Effector CD4-positive, alpha-beta T cell (primary cell): ENCODE measurements at places on chromosomes 11 and 22.
A peak's percentile ranks its signal among the peaks of the same experiment; 100 is the strongest.

- DNase-seq = no peak
These were observed 11.7 kb upstream of the UCP3 start for GRCh38 chr11:74020539-74020938.

DNA sequence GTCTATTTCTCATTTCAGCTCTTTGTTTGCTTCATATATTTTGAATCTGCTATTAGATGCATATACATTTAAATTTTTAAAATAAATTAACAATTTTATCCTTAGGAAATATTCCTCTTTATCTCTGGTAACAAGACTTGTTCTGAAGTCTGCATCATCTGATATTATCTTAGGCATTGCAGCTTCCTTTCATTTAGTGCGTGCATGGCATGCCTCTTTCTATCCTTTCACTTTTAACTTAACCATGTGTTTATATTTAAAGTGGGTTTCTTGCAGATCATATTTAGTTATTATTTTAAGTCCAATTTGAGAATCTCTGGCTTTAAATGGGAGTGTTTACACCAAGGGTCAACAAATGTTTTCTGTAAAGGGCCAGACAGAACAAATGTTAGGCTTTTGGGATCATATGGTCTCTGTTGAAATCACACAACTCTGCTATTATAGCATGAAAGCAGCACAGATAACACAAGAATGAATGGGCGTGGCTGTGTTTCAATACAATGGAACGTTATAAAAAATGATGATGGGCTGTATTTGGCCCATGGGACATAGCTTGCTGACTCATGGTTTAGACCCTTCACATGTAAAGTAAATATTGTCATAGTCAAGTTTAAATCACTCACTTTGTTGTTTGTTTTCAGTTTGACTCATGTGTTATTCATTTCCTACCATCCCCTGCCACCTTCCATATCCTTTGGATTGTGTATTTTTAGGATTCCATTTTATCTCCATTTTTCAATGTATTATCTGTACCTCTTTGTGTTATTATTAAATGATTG lies 83.9 kb upstream of the SNX19 start:
- DNase-seq = no peak

- no peak for DNase-seq
These were observed 8.4 kb downstream of the TSPAN32 start for GRCh38 chr11:2310073-2310785.

- DNase-seq = no peak
These were observed 92.0 kb upstream of the KCNQ1OT1 start for GRCh38 chr11:2791521-2792380.

- no peak for DNase-seq
These were observed 430.9 kb downstream of the BRD1 start for GRCh38 chr22:49396817-49397216.

DNA sequence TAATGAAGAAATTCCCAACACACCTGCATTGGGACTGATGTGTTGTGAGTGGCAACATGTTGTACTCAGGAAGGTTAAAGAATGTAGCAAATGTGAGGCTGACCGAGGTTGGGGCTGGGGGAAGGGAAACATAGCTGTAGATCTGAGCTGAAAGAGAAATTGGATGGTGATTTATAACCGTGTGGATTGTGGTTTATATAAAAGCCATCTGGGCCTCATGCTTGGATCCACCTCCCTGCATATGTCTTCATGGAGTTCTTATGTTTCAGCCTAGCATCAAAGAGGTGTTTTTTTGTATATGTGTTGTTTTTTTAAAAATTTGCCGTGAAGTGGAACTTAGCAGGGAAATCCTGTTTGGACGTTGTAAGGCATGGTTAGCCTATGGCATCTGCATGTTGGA lies 141.3 kb downstream of the NAV2 start:
- DNase-seq = no peak

DNA sequence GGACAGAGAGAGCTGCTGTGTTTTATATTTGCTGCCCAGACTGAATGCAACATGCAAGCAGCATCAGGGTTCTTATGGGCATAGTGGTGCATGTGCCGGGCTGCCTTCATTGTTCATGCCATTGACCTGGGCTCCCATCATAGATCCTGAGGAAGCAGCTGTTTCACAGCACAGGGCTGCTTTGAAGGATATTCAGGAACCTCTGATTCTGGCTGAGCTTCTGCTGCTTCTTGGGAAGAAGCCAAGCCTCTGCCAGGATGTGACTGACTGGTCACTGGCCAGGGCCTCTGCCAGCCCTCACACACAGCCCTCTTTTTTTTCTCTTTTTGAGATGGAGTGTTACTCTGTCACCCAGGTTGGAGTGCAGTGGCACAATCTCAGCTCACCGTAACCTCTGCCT lies 43.3 kb downstream of the CYB5R2 start:
- no peak for DNase-seq

DNA sequence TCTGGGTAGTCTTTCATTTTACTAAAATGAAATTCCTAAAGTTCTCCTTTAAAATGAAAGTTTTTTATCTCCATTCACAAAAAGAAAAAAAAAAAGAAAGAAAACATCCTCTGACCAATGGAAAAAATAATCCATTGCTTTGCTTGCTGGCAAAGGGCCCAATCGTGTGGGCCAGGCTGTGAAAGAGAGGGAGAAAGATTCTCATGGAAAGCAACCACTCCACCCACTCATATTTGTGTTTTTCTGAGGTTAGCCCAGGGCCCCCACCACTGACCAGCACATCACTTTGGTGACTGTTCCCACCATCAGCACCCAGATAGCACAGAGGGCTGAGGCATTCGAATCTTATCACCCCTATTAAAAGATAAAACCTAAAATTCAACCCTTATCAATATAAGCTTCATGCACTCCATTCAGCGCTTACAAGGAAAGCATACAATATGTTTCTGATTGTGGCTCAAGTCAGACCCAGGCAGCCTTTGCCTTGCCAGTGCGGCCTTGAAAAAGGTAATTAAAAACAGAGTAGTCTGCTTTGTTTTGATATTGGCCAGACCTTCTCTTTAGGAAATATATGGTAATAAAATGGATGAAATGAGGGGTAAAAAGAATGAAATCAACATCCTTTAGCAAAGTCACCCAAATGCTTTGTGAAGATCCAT lies 192.8 kb downstream of the ETS1 start:
- no peak for DNase-seq

- no peak for DNase-seq
These were observed 141.7 kb upstream of the GRIA4 start for GRCh38 chr11:105468154-105468553.

- peak; percentile 60 for DNase-seq
These were observed 3.1 kb downstream of the CERK start for GRCh38 chr22:46734830-46735453.

DNA sequence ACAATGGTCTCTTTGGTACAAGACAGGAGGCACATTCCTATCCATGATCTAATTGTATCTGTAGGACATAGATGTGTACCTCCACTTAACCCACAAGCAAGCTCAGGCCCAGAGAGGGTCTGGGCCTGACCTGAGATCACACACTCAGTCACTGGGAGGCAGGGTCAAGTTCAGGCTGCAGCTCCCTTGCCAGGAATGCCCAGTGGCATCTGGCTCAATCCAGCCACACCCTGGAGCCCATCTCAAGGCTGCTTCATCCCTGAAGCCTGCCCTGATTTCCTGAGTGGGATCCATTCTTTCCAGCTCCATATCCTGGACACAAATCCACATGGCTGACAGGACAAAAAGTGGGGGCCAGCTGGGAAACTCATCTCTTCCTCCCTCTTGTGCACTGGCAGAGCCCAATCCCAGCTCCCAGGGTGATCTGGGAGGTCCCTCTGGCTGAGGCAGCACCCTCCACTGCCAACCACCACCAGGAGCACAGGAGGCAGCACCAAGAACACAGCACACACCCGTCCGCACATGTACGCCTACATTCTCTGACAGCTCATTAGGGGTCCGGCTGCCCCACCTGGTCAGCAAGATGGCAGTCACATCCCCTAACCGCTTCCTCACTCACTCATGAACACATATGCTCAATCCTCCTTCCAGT lies 39.2 kb upstream of the KLHL35 start:
- DNase-seq = no peak

DNA sequence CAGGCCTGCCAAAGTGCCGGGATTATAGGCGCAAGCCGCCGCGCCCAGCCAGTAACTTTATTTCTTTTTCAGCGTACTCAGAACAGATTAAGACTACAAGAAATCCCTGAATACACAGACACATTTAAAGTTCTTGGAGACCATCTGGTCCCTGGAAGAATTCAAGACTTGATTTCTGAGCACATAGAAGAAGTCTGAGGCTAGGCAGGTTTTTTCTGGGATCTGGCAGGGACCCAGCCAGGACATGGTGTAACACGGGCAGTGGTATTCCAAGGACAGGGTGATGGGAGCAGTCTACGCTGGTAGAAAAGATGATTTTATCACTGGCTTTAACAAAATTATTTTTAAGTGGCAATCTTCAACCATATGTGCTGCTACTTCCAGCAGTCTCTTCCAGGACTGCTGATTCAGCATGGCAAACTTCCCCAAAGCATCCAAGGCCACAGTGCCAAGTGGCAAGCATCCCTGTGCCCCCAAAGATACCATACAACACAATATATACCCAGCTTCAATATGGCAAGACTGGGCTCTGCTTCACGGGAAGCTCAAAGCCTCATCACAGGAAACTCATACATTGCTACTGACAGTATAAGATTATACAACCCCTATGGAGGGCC lies 105.2 kb upstream of the OR5AK2 start:
- no peak for DNase-seq

DNA sequence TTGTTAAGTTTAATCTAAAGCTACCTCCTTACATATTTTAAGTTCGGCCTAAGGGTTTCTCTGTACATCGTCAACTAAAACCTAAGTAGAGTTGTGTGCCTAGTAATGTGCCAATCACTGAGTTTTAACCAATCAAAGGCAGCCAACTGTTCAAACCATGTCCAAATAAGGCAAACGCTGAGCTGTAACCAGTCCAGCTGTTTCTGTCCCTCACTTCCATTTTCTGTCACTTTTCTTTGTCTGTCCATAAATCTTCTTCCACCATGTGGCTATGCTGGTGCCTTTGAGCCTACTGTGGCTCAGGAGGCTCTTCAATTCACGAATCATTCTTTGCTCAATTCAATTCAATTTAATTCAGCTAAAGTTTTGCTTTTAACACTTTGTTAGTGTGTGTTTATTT lies 13.9 kb upstream of the ATXN10 start:
- no peak for DNase-seq

DNA sequence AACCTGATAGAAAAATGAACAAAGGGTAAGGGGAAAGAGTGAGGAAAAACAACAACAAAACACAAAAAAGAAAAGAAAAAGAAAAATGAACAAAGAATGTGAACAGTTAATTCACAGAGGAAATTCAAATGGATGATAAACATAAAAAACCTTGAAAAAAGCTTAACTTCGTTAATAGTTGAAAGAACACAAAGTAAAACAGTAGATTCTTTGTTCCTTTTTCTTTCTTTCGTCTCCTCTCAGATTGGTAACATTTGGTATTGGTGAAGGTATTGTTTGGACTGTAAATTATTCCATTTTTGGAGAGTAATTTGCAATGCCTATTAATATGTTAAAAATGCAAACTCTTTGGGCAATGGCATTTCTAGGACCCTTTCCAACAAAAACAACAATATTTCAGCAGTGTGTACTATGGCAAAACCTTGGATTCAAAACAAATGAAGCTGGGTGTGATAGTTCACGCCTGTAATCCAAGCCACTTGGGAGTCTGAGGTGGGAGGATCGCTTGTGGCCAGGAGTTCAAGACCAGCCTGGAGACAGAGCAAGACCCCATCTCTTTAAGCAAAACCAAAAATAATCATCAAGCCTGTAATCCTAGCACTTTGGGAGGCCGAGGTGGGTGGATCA lies 3.3 kb upstream of the BACE1 start:
- no peak for DNase-seq

DNA sequence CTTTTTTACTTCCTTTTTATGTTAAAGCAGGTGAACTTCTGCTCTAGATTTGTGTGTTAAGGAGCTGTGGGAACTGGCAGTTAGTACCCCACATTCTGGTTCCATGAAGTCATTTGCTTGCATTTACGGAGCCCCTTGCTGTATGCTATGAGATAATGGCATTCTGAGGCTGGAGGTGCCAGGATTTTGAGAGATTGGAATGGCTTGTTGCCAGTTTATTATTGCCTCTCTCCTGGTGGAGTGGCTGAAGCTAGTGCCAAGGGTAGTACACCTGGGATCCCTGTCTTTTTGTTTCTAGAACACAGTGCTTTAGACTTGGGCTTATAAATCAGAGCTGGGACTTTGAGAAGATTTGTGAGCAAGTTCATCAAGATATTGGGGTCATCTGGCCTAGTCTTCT lies 73.8 kb downstream of the STIM1 start:
- no peak for DNase-seq

DNA sequence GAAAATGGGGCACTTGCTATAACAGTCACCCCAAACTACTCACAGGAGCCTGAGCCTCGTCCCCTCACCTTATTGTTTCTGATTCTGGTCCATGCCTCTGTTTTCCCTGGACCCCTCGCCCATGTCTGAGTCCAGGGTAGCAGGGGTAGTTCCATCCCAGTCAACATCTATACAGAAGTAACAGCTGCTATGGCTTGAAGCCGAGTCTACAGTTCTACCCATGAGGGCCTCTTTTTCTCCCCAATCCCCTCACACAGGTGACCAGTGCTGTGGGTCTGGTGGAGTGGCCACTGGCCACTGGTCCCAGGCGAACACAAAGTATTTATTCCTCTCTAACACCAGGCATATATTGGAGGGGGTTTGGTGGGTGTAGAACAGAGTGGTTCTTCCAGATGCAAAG lies 116.4 kb downstream of the ZNF280B start:
- DNase-seq = no peak

GRCh38 chr11:469684-470560 lies 19.8 kb downstream of the PTDSS2 start:
- DNase-seq = no peak

DNA sequence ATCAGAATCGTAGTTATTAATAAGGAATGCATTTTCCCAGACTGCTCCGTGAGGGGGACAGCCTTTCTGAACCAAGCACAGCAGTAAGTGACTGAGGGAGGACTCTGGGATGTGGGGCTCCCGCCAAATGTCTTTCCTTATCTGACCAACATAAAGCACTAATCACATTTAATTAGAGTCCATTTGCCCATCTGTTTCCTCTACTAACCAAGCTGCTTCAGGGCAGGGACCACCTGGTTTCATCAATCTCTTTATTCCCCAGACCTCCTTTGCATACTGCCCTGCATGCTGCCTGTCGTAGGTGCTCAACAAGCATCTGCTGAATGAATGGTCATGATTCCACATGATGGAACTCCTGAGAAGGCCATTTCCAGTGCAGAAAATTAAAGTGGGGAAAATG lies 29.4 kb downstream of the SMCO4 start:
- DNase-seq = no peak

- DNase-seq = no peak
These were observed 44.9 kb downstream of the OR4C46 start for GRCh38 chr11:54558919-54559318.

GRCh38 chr11:78808923-78809322 lies 234.3 kb upstream of the NARS2 start:
- no peak for DNase-seq

- DNase-seq = no peak
These were observed 59.4 kb upstream of the TOP3B start for GRCh38 chr22:22042009-22042408.

DNA sequence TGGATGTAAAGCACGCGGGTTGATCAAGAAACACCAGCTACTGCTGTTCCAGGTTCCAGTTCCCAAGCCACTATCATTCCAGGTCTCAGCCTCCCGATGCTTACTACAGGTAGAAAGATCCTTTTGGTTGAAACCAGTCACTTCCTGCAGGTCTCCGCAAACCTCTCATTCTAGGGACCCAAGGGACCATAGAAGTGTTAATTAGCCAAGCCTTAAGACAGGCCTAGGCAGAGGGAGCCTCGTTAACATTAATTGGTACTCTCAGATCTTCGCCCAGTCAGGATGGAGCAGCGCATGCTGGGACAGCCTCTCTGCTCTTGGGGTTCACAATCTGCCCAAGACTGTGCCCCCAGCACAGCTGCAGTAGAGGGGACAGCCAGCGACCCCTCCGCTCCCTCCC lies 11.2 kb upstream of the OAF start:
- no peak for DNase-seq
